ENCODE measurements at places on chromosomes 16 and 17. TPM values are rescaled to one million over a fixed set of nuclear protein-coding genes. Genes with fewer than 3 reads are reported as not detected.

The KLHL10 gene
- total RNA-seq: 0.17 TPM

The CA7 gene
- total RNA-seq: not detected

The RNF222 gene
- total RNA-seq: not detected

The ZACN gene
- total RNA-seq: not detected

The YPEL2 gene
- total RNA-seq: 1.3 TPM

The NBR1 gene
- total RNA-seq: 56.3 TPM

The FN3K gene
- 1.3 TPM for total RNA-seq

The ADAP2 gene
- total RNA-seq: 2.7 TPM

The ACSM2A gene
- not detected for total RNA-seq

The DNAI2 gene
- total RNA-seq: not detected

The NPIPA8 gene
- total RNA-seq: not detected

The SLC39A11 gene
- 12.6 TPM for total RNA-seq

The CASKIN1 gene
- not detected for total RNA-seq

The CDIP1 gene
- 8.0 TPM for total RNA-seq

The CD300LB gene
- total RNA-seq: not detected

The TMEM235 gene
- not detected for total RNA-seq

The PDILT gene
- total RNA-seq: not detected

The FAM234A gene
- total RNA-seq: 86.8 TPM

The STAC2 gene
- total RNA-seq: not detected

The CLEC18B gene
- total RNA-seq: not detected

The SCGB1C2 gene
- not detected for total RNA-seq

The KRT13 gene
- total RNA-seq: not detected

The CD68 gene
- 27.7 TPM for total RNA-seq

The HSD11B2 gene
- not detected for total RNA-seq

The LAT gene
- 1.2 TPM for total RNA-seq

The WNT3 gene
- 0.50 TPM for total RNA-seq

The FA2H gene
- total RNA-seq: not detected

The MT4 gene
- not detected for total RNA-seq

The KCNJ18 gene
- not detected for total RNA-seq

The IGFBP4 gene
- 119 TPM for total RNA-seq

The TEPSIN gene
- total RNA-seq: 16.0 TPM

The CTRB1 gene
- total RNA-seq: not detected

The TEKT5 gene
- not detected for total RNA-seq

The CIAPIN1 gene
- total RNA-seq: 29.0 TPM

The TMEM11 gene
- 38.1 TPM for total RNA-seq

The SLC5A10 gene
- total RNA-seq: not detected

The SLC52A1 gene
- total RNA-seq: not detected

The RFFL gene
- total RNA-seq: 13.5 TPM

The NUBP2 gene
- 116 TPM for total RNA-seq

The TBC1D3E gene
- total RNA-seq: not detected

The SDR42E2 gene
- total RNA-seq: not detected

The MILR1 gene
- 9.2 TPM for total RNA-seq

The CDC6 gene
- 23.7 TPM for total RNA-seq

The TMEM92 gene
- total RNA-seq: 0.15 TPM

The GNGT2 gene
- total RNA-seq: 0.17 TPM

The KRTAP2-1 gene
- total RNA-seq: not detected
